Kidney tubule cell (primary cell): ENCODE measurements at places on chromosomes 5 and 9.

DNA sequence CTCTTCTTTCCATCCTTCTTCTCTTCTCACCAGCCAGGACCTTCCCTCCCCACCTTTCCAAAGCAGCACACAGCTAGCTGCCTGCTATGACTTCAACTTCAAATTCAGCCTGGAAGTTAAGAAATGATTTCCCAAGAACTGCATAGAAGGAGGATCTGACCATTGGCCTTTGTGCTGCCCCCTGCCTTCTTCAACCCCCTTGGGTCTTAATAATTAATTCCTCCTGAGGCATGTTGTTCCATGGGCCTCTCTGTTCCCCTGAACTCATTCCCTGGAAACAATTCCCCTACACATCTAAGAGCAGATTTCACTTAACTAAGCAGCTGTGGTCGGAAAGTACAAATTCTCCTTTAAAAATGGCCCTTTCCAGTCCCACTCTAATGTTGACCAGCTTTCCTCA, 62.4 kb downstream of the ADAMTS12 start:
- DNase-seq: no peak

GRCh38 chr9:21761309-21761901, 41.0 kb upstream of the MTAP start:
- DNase-seq: no peak

GRCh38 chr5:120919017-120919416, 454.9 kb downstream of the PRR16 start:
- no peak for DNase-seq

GRCh38 chr5:107254214-107254901, 416.4 kb downstream of the EFNA5 start:
- no peak for DNase-seq

GRCh38 chr5:124628721-124629596, 117.5 kb downstream of the ZNF608 start:
- DNase-seq: peak; percentile 99

- DNase-seq: no peak
Observed at GRCh38 chr5:139776861-139777260, 18.7 kb upstream of the PSD2 start.

DNA sequence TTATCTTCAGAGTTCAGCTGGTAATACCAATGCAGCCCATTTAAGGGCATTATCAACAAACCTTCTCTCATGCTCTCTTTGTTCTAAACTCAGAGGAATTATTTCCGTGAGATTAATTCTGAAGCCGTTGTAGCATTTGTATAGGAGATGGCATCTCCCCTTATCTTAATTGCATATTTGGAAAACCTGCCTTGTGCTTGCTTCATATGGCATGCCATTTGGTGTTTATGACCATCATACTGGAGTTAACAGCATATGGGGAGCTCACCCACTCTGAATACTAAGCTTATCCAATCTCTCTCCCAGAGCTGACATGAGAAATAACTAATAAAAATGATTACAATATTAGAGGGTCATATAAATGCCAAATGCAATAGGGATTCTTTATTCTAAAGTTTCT, 243.2 kb downstream of the BRINP1 start:
- DNase-seq: no peak
